Smooth muscle cell of the brain vasculature (primary cell): ENCODE measurements at places on chromosomes 12 and 14.

DNA sequence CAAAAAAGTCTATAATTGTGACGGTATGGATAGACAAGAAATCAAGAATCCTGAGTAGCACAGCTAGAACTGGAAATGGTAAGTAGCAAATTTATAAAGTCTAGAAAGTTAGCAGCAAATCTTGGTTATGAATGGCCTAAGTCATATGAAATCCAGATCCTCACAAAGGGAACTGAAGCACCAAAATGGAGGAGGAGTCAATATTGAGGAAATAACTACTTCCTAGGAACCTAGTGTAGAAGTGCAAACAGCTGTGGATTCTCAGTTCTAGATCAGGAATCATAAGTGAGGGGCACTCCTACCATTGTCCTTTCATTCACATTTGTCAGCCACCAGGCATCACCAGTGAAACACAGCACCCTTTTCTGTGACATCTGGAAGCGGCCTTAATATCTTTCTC, 202.2 kb upstream of the DCN start:
- DNase-seq: no peak

DNA sequence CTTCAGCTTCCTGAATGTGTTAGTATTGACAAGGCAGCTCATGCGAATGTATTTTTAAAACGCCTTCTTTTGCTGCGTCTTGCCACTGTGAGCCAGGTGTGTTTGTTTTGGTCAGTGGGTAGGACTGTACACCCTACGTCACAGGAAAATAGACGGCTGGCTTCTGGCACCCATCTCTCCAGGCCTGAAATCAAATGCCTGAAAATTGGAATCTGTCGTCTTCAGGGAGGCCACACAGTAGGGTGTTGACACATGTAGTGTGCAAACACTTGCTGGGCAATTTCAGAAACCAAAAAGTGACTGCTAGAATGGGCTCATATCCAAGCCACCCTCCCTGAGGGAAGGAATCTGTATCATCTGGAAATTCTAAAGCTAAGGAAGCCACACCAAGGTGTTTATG, 209.3 kb downstream of the TTC8 start:
- DNase-seq: no peak

- DNase-seq: no peak
These were observed 5.1 kb downstream of the BCL7A start for GRCh38 chr12:122026706-122027333.

- DNase-seq: no peak
These were observed 62.0 kb downstream of the DYRK2 start for GRCh38 chr12:67710582-67710981.

GRCh38 chr12:120101617-120102016, 14.9 kb downstream of the RAB35 start:
- no peak for DNase-seq

DNA sequence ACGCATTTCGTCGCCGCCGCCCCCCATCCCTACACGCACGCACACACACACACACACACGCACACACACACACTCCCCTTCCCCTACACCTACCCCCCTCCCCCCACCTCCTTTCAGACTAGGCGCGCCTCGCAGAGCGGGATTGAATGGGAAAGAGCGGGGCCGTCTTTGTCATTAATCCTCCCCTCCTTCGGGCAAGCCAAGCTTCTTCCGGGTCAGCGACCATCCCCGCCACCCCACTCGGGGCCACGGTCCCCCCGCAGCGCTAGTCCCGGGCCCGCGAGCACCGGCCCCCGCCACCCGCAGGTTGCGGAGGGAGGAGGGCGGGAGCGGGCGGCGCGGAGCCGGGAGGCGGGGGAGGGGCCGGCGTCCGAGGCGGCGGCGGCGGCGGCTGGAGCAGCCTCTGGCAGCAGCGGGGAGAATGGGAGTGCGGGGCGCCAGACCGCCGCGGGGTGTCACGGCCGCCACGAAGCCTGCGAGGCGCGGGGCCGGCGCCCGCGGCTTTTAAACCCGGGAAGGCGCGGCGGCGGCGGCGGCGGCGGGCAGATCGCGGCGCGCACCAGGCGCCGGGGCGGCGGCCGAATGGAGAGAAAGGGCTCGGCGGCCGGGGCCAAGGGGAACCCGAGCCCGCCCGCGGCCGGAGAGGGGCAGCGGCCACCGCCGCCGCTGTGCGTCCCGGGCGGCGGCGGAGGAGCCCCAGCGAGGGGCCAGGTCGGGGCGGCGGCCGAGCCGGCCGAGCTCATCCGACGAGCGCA, at the start of gene TTC9:
TSS of gene TTC9 (plus strand) at position 369 of the 755 bp plus-strand sequence. CDS start at position 583, 214 bp downstream.
- DNase-seq: no peak

GRCh38 chr12:19095756-19096480, 33.6 kb upstream of the PLEKHA5 start:
- DNase-seq: no peak

GRCh38 chr12:87280356-87280755, 748.8 kb downstream of the C12orf50 start:
- no peak for DNase-seq

DNA sequence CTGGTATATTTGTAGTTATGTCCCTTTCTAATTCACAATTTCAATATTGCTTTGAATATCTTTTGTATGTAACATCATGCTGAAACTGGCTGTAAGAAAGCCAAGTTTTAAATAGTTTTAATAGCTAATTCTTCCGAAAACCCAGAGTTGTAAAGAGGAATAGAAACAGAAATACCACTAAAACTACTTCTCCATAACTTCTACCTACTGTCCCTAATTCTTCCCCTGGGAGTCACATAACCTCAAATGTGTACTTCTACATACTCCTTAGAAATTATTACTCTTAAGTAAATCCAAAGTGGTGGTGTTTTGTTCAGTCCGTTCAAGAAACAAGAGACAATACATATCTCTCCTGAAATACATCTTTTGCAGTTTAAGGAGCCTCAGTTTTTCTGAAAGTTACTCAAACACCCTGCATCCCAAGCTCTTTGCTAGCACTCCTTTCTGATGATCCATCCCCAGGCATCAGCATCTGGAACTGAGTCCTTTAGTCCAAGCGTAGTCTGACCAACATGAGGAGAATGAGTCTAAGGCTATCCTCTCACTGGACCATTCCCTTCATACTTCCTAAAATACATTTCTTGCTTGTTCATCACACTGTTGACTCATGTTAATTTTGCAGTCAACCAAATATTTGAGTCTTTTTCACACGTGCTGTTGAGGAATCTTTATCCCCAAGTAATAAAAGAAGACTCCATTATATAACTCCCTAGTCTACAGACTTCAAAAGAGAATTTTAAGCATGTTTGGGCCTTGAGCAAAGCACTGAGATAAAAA, 214.3 kb upstream of the NUDT4 start:
- DNase-seq: no peak

- no peak for DNase-seq
These were observed 20.5 kb downstream of the FNTB start for GRCh38 chr14:65007202-65007601.

DNA sequence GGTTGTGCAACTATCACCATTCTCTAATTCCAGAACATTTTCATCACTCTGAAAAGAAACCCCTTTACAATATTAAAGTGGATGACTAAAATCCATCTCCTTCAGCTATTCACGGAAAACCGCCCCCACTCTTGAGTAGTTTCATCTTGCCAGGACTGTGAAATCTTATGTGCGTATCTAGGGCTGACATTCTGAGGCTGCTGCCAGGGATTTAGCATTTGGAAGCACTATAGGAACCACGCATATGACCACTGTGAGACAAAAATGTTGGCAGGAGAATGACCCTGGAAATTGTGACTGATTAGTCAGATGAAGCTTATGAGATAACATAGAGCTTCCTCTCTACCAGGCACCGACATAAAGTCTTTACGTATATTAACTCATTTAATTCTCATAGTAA, 305.2 kb upstream of the PDE3A start:
- DNase-seq: no peak

- DNase-seq: no peak
These were observed 58.8 kb downstream of the STON2 start for GRCh38 chr14:81341370-81341769.

DNA sequence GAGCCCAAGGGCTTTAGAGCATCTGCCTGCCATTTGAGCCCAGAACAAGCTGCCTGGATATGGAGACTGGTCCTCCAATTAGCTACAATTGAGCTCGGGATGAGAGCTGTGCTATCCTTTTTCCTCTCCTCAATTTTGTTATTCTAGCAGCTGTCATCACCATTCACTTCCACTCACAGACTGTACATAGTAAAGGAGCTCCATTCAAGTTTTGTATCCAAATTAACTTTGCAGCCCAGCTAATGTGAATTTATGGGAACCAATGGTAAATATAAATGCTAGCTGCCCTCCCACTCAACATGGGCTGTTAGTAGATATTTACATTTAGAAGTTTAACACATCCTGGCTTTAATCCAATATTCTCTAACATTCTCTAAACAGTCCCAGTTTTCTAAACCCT, 44.6 kb downstream of the BMP4 start:
- DNase-seq: no peak

DNA sequence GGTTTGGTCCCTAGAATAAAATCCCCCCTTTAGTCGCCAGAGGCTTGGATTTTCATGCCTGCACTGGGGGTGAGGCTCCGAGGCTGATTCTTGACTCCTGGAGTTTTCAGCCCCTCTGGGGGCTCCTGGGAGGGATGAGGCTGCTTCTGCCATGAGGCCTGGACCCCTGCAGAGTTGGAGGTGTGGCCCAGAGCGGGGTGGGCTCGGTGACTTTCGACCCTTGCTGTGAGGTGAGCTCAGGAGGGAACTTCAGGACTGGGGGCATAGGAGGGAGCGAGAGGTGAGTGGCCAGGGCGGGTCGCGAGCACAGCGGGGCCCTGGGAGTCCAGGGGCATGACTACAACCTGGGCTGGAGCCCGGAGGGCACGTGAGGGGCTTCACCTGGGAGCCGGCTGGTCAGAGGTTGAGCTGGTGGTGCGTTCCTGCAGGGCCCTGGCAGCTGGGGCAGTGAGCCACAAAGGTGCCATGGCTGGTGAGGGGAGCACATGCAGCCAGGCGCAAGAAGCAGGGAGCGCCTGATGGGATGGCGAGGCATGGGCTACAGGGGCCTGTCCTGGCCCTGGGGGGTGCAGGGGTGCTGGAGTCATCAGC, 168.2 kb downstream of the KIF26A start:
- no peak for DNase-seq

DNA sequence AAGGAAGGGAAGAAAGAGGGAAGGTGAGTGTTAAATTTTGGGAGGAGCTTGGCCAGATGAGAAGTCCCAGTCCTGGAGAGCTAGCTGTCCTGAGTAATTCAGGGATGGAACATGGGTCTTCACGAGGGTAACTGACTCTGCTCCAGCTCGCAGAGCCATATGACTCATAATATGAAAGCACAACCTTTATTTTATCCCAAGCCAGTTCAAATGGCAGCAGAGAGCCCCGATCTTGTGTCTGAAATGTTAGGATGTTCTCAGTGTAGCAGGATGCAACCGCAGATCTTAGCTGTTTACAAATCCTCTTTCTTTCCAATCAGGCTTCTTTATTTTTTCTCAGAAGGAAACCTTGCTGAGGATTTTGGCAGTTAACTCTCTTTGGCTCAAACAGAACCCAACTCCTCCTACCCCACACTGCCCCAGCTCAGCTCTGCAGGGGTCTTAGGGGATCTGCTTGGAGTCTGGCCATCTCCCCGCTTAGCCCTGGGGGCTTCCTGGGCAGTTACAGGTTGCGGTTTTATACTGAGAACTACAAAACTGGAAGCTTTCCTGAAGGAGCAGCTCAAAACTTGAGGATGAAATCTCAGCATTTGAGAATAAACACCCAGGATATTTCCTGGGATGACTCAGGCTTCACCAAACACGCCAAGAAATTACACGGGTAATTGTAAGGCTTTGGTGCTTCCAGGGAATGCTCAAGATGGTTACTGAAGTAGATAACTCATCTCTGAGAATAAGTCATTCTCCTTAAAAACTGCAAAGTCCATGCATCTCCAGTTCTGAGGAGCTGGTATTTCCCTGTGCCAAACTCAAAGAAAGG, 92.5 kb downstream of the VCPKMT start:
- DNase-seq: no peak

GRCh38 chr14:22544881-22545420, 44.1 kb downstream of the DAD1 start:
- DNase-seq: no peak

DNA sequence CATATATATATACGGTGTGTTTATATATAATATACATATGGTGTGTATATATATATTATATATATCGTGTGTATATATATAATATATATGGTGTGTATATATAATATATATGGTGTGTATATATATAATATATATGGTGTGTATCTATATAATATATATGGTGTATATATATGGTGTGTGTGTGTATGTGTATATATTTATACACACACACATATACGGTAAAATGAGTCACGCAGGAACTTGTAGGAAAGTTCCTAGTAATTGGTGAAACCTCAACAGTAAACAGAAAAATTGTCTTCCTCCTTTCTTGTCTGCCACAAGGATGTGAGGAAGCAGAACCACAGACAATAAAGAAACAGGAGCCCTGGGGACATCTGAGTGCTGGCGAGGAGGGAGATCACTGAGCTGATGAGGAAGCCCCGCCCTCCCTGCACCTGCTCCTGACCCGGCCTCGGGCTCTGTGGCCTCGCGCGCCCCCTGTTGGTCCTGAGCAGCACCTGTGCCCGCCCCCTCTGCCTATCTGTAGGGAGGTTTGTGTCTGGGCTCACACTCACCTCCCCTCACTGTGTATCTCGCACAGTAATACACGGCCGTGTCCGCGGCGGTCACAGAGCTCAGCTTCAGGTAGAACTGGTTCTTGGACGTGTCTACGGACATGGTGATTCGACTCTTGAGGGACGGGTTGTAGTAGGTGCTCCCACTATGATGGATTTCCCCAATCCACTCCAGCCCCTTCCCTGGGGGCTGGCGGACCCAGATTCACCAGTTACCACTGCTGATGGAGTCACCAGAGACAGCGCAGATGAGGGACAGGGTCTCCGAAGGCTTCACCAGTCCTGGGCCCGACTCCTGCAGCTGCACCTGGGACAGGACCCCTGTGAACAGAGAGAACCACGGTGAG, 1079.4 kb downstream of the TMEM121 start:
- no peak for DNase-seq

DNA sequence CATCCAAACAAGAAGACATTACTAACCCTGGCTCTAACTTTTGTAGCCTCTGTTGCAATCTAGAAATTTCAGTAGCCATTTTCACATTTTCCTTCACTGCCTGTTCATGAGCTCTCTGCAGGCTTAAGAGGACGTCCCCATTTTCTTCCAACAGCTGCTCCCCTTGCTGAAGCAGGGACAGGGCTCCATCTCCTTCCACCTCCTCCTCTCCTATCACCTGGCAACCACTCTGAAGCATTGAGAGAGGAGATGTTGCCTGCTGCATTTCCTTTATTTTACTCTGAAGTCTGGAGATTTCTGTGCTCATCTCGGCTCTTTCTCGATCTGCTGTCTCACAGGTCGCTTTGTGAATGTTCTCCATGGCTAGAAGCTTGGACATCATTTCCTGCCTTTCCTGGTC, 73.3 kb downstream of the NIN start:
- no peak for DNase-seq

GRCh38 chr14:24734917-24735500, 101.0 kb upstream of the GZMB start:
- peak; percentile 21 for DNase-seq
